ENCODE measurements at places on chromosomes 3 and 15.

GRCh38 chr15:93143186-93143585 is 54.2 kb upstream of the RGMA start:
- DNase-seq: no peak

DNA sequence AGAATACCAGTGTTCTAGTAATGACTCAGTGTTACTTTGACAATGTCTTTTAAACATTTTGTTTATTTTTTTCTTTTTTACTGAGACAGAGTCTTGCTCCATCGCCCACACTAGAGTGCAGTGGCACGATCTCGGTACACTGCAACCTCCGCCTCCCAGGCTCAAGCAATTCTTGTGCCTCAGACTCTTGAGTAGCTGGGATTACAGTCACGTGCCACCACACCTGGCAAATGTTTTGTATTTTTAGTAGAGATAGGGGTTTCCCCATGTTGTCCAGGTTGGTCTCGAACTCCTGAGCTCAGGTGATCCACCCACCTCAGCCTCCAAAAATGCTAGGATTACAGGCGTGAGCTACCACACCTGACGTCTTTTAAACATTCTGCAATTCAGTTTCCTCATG is 15.7 kb downstream of the AQR start:
- DNase-seq: no peak

DNA sequence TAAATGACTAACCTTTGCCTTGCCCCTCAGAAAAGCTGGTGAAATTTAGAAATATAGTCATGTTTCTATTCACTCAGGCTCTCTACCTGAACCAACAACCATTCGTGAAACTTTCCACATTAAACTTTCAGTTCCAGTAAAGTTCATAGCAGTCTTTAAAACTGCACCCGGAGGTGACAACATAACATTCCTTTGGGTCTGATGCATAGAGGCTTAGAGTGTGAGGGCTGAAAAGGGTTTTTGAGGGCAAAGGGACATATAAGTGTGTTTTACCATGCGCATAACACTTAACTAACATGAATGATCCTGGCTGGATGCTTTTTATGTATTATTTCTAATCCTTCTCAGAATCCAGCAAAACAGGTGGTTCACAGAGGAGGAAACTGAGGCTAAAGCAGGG is 471.7 kb upstream of the MCTP2 start:
- DNase-seq: no peak

DNA sequence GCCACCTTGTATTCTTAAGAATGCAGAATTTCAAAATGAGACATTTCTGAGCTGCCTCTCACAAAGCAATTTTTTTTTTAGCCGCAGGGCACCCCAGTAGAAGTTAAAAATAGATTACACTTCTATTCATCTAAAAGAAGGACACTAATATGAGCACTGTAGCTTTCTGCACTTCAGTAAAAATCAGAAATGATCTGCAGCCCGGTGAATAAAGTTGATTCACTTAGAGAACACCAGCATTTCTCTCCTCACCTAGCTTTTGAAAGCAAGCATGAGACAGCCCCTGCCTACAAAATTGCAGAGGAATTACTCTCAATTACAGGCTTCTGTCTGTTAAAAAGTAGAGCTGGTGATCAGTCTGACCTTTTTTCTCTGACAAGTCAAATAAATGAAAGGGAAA is 1062.4 kb downstream of the FHIT start:
- DNase-seq: no peak

DNA sequence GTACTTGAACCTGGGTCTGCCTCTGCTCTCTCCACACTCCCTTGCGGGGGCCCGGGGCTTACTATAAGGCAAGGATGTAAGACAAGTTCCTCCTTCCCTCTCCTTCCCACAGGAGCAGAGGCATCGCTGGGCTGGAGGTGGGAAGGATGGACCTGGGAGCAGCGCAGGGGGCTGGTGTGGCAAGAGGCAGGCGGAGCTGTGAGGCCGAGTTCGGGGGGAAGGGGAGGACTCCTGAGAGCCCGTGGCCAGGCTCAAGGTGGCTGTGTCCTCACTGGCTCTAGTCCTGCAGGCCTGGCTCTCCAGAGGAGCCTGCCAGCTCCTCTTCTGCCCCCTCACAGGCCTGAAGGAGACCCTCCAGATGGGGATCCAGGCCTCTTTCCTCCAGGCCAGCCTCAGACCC is 1.0 kb upstream of the NR2E3 start:
- no peak for DNase-seq

- DNase-seq: no peak
Measured at GRCh38 chr15:101232677-101233076, 19.2 kb downstream of the CHSY1 start.

GRCh38 chr3:70832089-70832833 is 519.8 kb upstream of the MDFIC2 start:
- no peak for DNase-seq

All from activated naive CD4-positive, alpha-beta T cell treated with Interleukin-2 at 50 U/mL for 16 hours (primary cell).